ENCODE measurements at places on chromosomes 5 and 9.
A peak's percentile ranks its signal among the peaks of the same experiment; 100 is the strongest.

DNA sequence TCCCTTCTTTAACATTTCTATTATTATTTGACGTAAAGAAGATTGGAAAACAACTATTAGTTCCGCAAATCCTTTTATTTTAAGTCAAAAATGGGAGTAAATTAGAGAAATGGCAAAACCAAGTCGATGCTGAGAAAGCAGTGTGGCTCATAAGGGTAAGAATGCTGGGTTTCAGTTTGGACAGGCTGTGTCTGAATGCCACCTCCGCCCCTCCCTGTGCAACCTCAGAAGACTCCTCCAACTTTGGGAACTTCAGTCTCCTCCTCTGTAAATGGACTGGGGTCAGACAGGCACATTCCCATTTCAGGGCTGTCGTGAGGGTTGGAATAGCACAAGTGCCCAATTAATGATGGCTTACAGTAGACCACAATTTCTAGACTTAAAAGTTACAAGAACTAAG lies 154.0 kb downstream of the GABBR2 start:
- DNase-seq, result no peak

DNA sequence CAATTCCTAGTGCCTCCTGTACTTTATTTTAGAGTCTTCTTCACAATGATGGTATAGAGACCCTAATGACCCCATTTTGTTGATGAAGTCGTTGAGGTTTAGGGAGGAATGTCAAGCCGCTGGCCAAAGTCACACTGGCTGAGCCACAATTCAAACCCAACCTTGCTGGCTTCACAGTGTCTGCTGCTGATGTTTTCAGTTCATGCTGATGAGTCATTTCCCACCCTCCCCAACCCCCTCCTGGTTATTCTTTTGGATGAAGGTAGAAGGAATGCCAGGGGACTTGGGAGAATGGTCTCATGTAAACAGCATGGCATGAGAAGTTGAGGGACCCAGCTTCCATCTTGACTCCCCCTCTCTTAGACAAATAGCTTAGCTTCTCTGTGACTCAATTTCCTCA lies 68.6 kb downstream of the TMEM252 start:
- DNase-seq, result no peak

DNA sequence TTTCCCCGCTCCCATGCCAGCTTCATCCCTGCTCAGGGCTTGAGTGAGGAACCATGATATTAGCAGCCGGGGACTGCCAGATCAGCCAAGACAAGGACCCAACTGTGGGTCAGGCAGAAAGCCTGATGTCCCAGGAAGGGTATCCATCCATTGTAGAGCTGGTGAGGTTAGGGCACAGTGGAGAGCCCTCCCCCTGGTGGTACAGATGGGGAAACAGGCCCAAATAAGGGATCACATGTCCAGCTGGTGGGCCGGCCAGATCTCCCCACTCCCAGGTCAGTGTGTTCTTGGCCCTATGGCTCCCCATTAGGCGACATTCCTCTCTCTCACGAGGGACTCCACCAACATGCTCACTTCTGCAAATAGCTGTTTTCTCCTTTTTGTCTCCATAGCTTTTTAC lies 9.0 kb downstream of the CDX1 start:
- no peak for DNase-seq

- no peak for DNase-seq
These were observed 9.3 kb upstream of the MYOT start for GRCh38 chr5:137858223-137858916.

DNA sequence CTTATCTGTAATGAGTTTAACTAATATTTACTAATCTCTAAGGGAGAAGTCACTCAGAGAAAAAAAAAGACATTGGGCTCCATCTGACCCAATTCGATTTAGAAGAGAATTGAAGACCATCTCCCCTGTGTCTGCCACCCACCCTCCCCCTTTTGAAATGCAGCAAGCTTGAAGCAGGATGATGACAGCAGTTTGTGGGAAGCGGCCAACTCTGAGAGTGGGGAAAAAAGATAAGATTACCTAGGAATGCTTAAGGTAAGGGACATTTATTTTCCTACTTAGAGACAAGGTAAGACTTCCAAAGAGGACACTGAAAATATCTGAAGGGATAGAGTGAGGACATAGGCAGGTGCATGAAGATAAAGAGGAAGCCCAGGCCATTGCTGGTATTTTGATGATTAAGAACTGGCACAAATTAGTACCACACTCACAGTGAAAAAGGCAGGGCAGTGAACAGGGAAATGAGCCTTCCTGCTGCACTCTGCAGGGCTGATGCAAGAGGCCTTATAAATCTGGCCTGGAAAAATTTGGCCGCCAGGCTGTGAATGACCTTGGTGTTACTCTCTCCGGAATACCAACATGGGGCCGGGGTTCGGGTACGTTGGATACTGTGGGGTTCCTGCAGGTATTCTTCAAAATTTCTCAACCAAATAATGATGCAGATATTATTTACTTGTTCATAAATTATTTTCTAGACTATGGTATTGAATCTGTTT lies 42.3 kb downstream of the HTR1A start:
- no peak for DNase-seq

- DNase-seq, result no peak
These were observed 132.9 kb upstream of the ANKH start for GRCh38 chr5:15004506-15004905.

DNA sequence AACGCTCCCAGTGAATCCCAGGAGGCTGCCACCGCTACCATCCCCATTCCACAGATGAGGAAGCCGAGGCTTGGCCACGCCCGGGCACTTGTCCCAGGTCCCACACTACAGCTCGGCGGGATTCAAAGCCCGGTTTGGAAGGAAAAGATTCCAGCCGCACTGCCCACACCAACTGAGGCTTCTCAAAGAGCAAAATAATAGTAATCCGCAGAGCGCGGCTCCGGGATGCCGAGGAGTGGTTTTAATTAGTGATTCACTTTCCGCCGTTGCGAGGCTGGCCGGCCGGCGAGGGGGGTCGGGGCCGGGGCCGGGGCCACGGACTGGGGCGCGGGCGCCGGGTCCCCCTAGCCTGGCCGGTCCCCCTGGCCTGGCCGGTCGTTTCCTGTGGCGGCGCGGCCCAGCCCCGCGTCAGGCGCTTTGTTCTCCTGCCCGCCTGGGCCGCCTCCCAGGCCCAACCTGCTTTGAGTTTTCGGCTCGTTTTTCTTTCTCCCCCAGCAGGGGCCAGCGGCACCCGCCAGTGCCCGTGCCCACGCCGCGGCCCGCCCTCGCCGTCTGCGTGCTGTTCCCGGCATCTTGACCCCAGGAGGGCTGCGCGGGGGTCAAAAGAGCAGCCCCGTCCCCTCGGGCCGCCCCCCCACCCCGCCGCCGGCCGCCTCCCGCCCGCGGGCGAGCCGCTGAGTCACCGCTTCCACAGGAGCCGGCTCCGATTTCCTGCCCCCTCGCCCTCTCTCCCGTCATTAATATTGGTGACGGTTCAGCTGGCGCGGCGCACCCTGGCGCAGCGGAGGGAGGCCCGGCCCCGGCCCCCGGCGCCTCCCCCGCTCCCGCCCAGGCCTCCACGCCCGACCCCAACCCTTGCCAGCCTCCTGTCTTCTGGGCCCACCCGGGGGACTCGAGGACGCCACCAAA lies 31.2 kb downstream of the FGF18 start:
- DNase-seq, result peak; percentile 61

- DNase-seq, result no peak
These were observed 68.6 kb upstream of the RNF130 start for GRCh38 chr5:180140079-180140554.

DNA sequence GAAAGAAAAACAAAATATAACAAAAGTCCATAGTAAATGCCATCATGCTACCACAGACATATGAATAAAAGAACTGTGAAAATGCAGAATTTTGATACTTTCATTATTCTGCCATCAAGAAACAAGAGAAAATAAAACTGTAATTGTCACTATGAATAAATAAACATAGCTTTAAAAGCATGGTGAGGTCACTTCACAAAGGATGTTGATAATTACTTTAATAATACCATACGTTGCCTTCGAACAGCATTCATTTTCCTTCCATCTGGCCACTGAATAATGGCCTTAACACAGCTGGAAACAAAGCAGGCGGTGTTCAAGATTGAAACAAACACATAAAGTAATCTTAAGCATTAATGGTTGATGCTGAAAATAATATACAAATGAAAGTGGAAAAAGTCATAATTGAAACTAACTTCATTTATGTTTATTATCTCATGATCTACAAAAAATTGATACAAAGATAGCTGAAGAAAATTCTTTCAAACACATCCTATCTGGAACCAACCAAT lies 102.0 kb downstream of the AGTPBP1 start:
- DNase-seq, result no peak

DNA sequence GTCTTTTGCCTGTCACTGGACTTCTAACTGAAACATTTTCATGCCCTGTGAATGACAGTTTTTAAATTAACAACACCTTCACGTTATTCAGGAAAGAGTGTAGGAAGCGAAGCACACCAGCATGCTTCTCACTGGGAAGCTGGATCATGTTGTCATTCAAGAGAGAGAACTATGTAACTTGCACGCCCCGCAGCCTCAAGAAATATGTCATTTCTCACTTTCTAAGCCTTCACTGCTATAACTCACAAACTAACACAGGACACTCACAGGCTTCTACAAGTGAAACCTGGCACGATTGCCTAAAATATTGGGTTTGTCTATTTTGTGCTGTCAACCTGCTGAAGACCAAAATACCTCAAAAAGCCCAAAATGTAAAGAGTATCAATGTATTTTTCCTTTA lies 466.3 kb downstream of the EFNA5 start:
- DNase-seq, result no peak

DNA sequence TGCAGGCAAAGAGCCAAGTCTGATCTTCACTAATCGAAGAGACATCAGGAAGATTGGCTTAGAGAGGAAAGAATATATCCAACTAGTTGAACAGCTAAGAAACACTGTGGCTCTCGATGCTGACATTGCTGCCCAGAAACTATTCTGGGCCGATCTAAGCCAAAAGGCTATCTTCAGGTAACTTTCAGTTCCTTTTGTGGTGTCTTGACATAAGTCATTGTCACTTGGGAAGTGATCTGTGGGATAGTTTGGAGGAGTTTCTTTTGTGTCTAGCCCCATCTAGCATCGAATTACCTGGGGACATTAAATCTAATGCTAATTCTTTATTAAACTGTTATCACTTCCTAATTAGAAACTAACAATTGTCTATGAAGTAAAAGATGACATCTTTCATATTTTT lies 24.0 kb downstream of the VLDLR start:
- no peak for DNase-seq

GRCh38 chr5:66443462-66444130 lies 152.6 kb upstream of the MAST4 start:
- no peak for DNase-seq

DNA sequence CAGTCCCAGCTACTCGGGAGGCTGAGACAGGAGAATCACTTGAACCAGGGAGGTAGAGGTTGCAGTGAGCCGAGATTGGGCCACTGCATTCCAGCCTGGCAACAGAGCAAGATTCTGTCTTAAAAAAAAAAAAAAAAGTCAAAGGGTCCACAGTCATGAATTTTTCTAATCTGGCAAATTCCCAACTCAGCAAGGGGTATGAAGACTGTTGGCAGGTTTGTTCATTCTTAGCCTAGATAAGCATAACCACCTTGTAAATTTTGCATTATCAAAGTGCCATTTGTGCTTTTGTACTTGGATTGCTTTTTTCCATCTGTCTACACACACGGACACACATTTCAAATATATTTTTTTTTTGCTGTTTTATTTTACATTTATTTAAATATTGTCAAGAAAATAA lies 299.8 kb upstream of the NUDT12 start:
- DNase-seq, result no peak

DNA sequence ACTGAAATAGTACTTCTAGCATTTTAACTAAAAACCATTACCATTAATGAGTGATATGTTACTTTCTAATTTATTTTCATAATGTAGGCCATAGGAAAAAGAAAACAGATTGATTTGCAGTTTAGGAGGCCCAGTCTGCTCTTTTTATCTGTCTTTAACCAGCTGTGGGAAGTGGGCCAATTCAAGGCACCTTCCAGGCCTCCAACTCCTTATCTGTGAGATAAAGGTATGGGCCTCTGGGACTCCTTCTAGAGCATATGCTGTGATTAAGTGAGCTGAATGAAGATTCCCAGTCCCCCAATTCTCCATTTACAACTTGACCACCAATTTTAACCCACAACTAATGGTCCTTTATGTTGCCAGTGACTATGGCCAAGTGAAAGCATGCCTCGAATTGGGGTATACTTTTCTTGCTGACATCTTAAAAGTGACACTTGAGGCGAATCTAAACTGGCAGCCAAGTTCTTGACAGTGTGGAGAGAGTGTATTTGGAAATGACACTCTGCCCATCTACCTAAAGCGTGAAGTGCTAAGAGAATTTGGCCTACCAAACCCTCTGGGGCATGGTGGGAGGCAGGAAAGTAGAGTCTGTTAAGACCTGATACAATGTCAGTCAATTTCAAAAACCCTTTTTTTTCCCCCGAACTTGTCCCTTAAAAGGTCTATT lies 88.3 kb downstream of the PIK3R1 start:
- no peak for DNase-seq

DNA sequence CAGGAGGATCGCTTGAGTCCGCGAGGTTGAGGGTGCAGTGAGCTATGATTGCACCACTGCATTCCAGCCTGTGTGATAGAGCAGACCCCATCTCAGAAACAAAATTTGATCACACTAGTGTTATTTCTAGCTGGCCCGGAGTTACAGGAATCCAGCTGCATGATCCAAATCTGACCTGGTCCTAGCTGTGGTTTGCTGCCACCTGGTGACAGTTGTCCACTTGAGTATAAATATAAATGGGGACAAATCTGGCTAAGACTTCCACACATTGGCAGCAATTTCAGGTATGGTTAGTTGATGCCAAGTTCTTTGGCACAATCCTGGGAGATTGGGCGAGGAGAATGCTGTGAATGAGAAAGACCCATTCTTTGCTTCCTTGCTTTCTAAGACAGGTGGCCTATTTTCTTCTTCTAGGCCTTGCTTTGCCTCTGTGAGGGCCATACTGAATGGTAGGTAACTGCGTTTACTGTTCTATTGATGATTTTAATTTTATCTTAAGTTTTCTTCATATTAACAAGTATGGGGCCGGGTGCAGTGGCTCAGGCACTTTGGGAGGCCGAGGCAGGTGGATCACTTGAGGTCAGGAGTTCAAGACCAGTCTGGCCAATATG lies 35.4 kb downstream of the UBE2R2 start:
- DNase-seq, result peak; percentile 48

DNA sequence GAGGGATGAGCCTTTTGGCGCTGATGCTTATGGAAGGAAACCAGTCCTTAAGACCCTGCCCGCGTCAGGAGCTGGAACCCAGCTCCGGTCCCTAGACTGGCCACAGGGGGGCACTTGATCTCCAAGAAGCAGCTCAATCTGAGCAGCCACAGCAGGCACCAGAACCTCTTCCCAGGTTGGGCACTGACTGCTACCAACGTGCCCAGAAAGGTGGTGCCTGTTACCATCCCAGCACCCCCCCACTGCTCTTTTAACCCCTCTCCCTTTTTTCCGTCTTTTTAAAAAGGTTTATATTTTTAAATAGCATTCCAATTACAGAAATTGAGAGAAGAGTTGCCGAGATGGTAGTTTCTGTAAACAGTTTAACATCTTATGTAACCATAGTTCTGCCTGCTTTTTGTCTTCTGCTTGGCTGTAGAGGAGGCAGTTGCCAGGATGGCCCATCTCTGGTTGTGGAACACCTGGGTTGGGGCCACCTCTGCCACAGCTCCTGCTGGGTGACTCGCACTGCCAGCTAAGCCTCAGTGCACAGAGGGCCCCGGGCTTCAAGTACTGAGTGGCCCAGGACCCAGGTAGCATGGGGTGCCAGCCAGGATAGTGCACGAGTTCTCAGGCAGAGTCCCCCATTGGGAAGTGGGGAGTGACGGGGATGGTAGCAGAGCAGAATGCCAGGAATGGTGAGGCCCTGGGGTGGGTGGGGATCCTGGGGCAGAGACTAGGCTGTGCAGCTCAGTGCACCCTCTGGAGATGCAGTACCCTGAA lies 62.8 kb downstream of the PFDN1 start:
- peak; percentile 35 for DNase-seq

- no peak for DNase-seq
These were observed 10.1 kb upstream of the RBM27 start for GRCh38 chr5:146193285-146193684.

- DNase-seq, result no peak
These were observed 7.6 kb downstream of the C9orf72 start for GRCh38 chr9:27565696-27566095.

Data from muscle of arm (tissue), 14 donors.